ENCODE measurements at places on chromosomes 16 and 17.

DNA sequence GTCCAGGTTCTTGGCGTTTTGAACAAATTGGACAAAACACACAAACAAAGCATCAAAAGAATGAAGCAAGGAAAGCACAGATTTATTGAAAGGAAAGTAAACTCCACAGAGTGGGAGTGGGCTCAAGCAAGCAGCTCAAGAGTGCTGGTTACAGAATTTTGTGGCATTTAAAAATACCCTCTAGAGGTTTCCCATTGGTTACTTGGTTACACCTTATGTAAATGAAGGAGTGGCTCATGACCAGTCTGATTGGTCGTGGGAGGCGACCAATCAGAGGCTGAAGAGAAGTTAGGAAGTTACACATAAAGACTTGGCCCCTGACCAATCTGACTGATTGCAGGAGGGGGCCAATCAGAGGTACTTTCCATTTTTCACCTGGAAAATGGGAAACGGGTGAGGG is 1373.8 kb upstream of the GOT2 start:
- DNase-seq = no peak

- no peak for DNase-seq
These were observed 36.0 kb upstream of the FBXO47 start for GRCh38 chr17:39002991-39003715.

GRCh38 chr17:40718930-40719329 is 15.4 kb upstream of the KRT24 start:
- no peak for DNase-seq

- no peak for DNase-seq
These were observed 44.1 kb downstream of the DNAH17 start for GRCh38 chr17:78532922-78533640.

DNA sequence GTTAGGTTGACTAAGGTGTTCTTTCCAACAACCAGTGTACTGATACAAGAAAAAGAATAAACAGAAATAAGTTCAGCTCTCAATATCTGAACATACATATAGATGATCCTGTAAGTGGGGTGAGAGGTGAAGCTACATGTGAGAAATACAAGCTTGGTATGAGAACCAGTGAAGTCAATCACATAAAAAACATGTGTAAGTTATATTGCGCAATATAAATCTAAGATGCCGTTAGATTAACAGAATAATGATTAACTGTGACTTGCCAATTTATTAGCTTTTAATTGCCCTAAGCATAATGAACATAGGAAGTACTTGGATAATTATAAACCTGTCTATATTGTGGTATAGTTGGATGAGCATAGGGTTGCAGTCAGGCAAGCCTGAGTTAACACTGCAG is 1597.1 kb upstream of the GOT2 start:
- no peak for DNase-seq

GRCh38 chr16:85612191-85612800 is 826 bp upstream of the GSE1 start:
- DNase-seq = peak; percentile 92

GRCh38 chr17:14843086-14843795 is 421.9 kb downstream of the PMP22 start:
- no peak for DNase-seq

- DNase-seq = no peak
These were observed 9.6 kb downstream of the MARVELD3 start for GRCh38 chr16:71635632-71636031.

DNA sequence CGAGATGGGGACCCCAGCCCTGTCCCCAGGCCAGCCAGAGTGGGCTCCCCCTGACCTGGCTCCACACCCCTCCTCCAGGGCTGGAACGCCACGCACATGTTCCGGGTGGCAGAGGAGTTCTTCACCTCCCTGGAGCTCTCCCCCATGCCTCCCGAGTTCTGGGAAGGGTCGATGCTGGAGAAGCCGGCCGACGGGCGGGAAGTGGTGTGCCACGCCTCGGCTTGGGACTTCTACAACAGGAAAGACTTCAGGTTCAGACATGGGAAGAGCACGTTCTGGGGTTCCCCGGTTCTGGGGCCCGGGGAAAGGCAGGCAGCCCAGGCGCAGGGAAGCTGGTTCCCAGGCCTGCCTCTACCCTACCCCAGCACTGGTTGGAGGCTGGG is 4.6 kb downstream of the ACE start:
- DNase-seq = no peak
